GDM1 (cell line): ENCODE measurements at places on chromosomes 16 and 17.

- no peak for DNase-seq
Measured at GRCh38 chr17:10051112-10051511, 146.0 kb upstream of the RCVRN start.

DNA sequence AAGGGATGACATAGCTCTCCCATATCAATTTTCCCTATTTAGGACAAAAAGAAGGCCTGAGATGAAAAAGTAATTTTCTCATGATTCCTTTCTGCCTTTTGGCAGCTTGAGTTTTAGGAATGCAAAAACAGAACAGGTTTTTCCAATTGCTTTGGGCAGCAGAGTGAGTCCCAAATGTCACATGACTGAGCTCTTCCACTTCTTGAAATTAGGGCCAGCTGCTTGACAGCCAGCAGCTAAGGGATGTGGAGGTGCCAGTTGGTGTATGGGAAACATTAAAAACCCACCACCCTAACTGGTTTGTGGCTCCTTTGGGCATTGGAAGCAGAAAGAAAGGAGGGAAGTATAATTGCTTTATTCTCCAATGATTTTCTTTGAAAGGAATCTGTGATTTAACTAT is 133.8 kb upstream of the FAM20A start:
- DNase-seq: no peak

- no peak for DNase-seq
Measured at GRCh38 chr16:67248073-67248400, 742 bp upstream of the SLC9A5 start.

GRCh38 chr17:31443386-31443785 is 51.9 kb downstream of the RAB11FIP4 start:
- no peak for DNase-seq

- no peak for DNase-seq
Measured at GRCh38 chr17:55911186-55911585, 160.3 kb downstream of the PCTP start.

- no peak for DNase-seq
Measured at GRCh38 chr16:66948837-66949225, 12.2 kb upstream of the CES3 start.

- DNase-seq: no peak
Measured at GRCh38 chr17:20043021-20043420, 33.9 kb downstream of the SPECC1 start.

DNA sequence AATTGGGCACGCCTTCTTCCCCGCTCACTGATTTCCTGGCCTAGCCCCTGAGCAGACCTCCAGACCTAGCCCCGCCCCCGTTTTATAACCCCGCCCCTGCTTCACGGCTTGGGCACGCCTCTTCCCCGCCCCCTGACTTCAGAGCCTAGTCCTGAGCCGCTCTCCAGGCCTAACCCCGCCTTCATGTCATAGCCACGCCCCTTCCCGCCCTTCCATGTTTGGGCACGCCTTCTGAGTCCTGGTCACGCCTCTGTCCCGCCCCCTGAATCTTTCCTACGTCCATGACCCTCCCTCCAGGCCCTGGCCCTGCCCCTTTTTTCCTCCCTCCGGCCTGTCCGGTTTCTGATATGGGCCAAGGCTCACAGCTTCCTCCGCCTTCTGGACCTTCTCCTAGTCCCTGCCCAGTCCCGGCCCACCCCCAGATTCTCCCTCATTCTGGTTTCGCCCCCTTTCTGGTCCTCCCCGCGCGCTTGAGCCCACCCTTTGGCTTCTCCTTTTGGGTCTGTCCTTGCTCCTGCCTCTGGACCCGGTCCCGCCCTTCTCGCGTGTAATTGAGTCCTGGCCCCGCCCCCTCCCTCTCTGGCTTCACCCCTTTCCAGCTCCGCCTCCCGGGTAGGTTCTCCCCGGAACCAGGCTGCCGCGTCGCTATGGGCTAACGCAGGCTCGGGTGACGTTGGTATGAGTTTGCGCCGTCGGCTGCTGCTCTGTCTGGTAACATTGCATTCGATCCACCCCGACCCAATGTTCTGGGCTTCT is 15.1 kb upstream of the EEF2K start:
- peak; percentile 88 for DNase-seq
